ENCODE measurements at places on chromosomes 13 and 19. TPM values are rescaled to one million over a fixed set of nuclear protein-coding genes. Genes with fewer than 3 reads are reported as not detected.

Gene ZNF524
- 15.6 TPM for total RNA-seq

Gene MIA
- not detected for total RNA-seq

Gene HSPB6
- total RNA-seq = 899 TPM

Gene KCNC3
- 2.6 TPM for total RNA-seq

Gene NTF4
- not detected for total RNA-seq

Gene CYP2S1
- total RNA-seq = 0.44 TPM

Gene NKG7
- total RNA-seq = 1.8 TPM

Gene UHRF1
- total RNA-seq = 1.3 TPM

Gene MBD3L2
- total RNA-seq = not detected

Gene ATP8A2
- 0.27 TPM for total RNA-seq

Gene KIR2DL3
- total RNA-seq = not detected

Gene TEX101
- not detected for total RNA-seq

DNA sequence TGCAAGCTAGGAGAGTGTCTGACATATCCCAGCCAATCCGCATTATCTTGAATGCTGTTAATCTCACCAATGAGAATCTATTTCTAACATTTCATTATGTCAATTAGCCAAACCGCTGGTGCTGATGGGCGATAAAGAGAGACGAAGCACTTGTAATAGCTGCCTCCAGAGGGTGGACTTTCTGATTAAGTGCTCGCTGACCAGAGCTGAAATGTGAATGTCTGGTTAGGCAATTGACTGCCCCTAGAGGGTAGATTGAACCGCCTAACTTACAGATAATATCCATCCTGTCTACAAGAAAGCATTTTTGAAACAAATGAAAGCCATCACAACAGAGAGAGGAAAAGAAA, 552 bp upstream of the GRWD1 start:
- no peak for DNase-seq
- H3K27ac ChIP-seq = peak overlapping the region; percentile 90
- H3K36me3 ChIP-seq = peaks cover 32% of the 10 kb centered on the region
- H3K27me3 ChIP-seq = peaks cover 37% of the 10 kb centered on the region

GRCh38 chr19:38721979-38722773, 22.1 kb downstream of the CAPN12 start:
- peak overlapping the region; percentile 2 for H3K4me3 ChIP-seq
- peaks cover 88% of the 10 kb centered on the region for H3K36me3 ChIP-seq
- peaks cover 92% of the 10 kb centered on the region for H3K4me1 ChIP-seq
- DNase-seq = peak; percentile 71
- no peaks in the 10 kb centered on the region for H3K27me3 ChIP-seq

- H3K27ac ChIP-seq = no peak overlapping the region
- peaks cover 33% of the 10 kb centered on the region for H3K27me3 ChIP-seq
- no peaks in the 10 kb centered on the region for H3K4me1 ChIP-seq
- no peak overlapping the region for H3K4me3 ChIP-seq
- no peaks in the 10 kb centered on the region for H3K36me3 ChIP-seq
Measured at GRCh38 chr13:70104481-70104880, 3.1 kb upstream of the ATXN8OS start.

- H3K27me3 ChIP-seq = peaks cover 8% of the 10 kb centered on the region
- H3K36me3 ChIP-seq = no peaks in the 10 kb centered on the region
- H3K27ac ChIP-seq = no peak overlapping the region
- H3K4me1 ChIP-seq = peaks cover 21% of the 10 kb centered on the region
- H3K4me3 ChIP-seq = no peak overlapping the region
Measured at GRCh38 chr19:979318-979741, 4.8 kb upstream of the WDR18 start.

DNA sequence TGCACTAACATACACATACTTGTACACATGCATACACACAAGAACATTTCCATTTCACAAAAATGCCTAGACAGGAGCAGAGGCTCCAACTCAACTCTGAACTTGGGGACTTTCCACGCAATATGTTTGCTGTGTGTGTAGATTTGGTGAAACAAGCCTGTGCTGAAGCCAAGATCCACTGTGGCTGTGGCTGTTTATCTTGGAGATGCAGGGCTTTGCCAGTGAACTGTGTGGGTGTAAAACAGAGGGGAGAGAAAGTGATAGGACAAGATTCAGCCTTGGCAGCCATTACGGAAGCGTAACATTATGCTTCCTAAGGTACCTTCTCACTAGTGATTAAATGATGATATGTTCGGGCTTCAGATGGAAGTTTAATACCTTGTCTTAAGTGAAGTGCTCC, 73.2 kb upstream of the MBNL2 start:
- H3K36me3 ChIP-seq = no peaks in the 10 kb centered on the region
- H3K27me3 ChIP-seq = no peaks in the 10 kb centered on the region
- peaks cover 5% of the 10 kb centered on the region for H3K4me1 ChIP-seq
- no peak overlapping the region for H3K4me3 ChIP-seq
- no peak for DNase-seq

DNA sequence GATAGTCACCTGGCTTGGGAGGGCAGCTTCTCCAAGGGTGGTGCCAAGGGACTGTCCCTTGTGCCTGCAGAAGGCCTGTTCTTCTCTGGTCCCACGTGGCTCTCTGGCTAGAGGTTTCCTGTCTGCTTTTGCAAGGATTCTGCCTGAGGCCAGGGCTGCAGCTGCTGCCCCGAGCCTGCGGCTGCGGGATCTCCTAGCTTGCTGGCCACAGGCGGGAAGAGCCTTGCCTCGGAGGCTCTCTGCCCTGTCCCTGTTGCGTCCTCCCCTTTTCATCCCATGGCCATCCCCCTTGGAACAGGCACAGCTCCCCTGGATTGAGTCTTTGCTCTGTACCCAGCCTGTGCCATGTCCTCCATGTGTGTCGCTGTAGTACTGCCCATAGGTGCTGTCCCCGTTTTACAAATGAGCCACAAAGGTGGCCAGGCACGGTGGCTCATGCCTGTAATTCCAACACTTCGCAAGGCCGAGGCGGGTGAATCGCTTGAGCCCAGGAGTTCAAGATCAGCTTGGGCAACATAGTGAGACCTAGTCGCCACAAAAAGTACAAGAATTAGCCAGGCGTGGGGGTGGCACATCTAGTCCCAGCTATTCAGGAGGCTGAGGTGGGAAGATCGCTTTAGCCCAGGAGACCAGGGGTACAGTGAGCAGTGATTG, 9.1 kb downstream of the IRF3 start:
- H3K4me3 ChIP-seq = no peak overlapping the region
- peaks cover 95% of the 10 kb centered on the region for H3K36me3 ChIP-seq
- no peak overlapping the region for H3K27ac ChIP-seq
- H3K4me1 ChIP-seq = no peaks in the 10 kb centered on the region
- no peaks in the 10 kb centered on the region for H3K27me3 ChIP-seq
- DNase-seq = no peak

DNA sequence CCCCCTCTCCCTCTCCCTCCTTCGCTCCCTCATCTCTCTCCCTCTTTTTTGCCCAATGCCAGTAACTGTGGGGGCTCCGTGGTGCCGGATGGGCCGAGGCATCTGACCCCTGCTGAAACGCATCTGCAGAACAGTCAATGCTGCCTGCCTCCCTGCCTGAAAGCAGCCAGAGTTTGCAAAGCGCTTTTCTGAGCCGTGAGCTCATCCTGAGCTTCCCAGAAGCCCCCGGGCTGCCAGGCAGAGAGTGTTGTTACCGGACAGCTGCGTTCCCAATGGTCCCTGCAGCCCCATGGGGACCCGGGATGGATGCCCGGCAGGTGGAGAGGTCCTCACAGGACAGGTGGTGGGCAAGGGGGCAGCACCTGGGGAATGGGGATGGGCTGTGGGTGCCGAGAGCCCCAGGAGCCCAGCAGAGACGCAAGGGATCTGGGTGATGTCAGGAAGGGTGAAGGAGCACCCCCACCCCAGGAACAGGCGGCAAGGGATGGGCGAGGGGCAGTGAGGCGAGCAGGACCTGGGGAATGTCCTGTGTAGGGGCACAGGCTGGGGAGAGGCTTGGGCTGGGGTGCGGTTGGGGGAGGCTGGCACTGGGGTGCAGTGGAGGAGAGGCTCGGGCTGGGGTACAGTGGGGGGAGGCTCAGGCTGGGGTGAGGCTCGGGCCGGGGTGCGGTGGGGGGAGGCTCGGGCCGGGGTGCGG, 33.0 kb downstream of the GPX4 start:
- DNase-seq = no peak
- H3K27me3 ChIP-seq = no peaks in the 10 kb centered on the region
- peaks cover 38% of the 10 kb centered on the region for H3K4me1 ChIP-seq
- no peak overlapping the region for H3K4me3 ChIP-seq
- H3K27ac ChIP-seq = peak overlapping the region; percentile 30

- no peak for DNase-seq
- H3K4me3 ChIP-seq = no peak overlapping the region
- no peak overlapping the region for H3K27ac ChIP-seq
Measured at GRCh38 chr19:33998302-33998701, 174.0 kb upstream of the LSM14A start.

DNA sequence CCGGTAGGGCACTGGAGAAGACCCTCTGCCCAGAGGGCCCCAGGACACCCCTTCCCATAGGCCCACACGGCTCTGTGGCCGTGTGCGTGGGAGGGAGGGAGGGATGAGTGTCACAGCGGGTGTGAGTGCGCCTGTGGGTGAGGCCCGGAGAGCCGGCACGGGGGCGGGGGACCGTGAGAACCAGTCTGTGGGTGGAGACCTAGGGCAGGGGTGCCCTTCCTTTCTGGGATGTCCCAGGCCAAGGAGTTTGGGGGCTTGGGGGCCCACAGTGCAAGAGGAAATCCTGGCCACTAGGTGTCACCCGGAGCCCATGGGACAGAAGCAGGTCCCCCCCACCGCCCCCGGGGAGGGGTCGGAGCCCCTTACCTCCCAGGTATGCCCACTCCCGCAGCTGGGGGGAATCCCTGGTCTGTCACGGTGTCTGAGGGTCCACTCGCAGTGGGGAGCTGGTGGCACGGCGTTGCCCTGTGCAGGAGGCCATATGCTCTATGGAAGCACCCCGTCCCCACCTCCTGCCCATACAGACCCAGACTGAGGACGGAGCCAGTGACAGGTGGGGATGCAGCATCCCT, 16.0 kb upstream of the SLC7A10 start:
- H3K4me3 ChIP-seq = no peak overlapping the region
- peaks cover 6% of the 10 kb centered on the region for H3K36me3 ChIP-seq
- no peak overlapping the region for H3K27ac ChIP-seq
- H3K27me3 ChIP-seq = peaks cover 42% of the 10 kb centered on the region
- DNase-seq = no peak

GRCh38 chr13:50651922-50652321, 191.6 kb downstream of the DLEU7 start:
- no peak overlapping the region for H3K4me3 ChIP-seq
- H3K36me3 ChIP-seq = no peaks in the 10 kb centered on the region
- no peaks in the 10 kb centered on the region for H3K27me3 ChIP-seq

All from left ventricle myocardium inferior (tissue), 1 donor.